ENCODE measurements at places on chromosomes 4 and X.
A peak's percentile ranks its signal among the peaks of the same experiment; 100 is the strongest.

DNA sequence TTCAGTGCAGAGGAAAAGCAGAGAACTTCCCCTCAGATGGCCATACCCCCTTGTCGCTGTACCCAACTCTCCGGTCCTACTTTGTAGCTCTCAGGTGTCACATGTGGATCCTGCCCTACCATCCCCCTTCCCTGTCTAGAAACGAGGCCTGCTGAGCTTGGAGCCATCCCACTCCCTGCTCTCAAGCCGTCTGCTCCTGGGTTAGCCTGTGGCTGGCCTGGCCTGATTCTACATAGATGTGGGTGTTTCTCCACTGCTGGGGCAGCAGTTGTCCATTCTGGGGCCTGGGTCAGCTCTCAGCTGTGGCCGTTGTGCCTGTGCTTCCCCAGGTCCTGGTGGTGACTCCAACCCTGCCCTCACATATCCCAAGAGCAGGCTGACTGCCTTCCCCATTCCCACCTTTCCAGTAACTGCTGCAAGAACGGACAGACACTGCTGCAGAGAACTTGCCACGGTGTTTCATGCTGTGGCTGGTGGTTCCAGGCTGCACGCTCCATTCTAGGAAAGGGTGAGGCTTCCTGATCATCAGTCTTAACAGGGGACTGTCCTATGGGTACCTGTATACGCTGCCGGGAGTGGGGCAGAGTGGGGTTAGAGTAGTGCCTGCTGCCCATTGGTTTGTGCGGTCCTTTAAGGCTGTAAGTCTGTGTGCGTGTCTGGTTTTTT, 3.6 kb downstream of the IL9R start:
- no peak for DNase-seq

GRCh38 chr4:139530833-139531427, 25.1 kb downstream of the SETD7 start:
- DNase-seq = peak; percentile 28

- DNase-seq = no peak
Observed at GRCh38 chr4:31877429-31877828, 1157.3 kb downstream of the PCDH7 start.

GRCh38 chrX:65607070-65607742, 60.2 kb upstream of the MSN start:
- DNase-seq = no peak

GRCh38 chr4:154911097-154911496, 130.0 kb downstream of the RBM46 start:
- no peak for DNase-seq

DNA sequence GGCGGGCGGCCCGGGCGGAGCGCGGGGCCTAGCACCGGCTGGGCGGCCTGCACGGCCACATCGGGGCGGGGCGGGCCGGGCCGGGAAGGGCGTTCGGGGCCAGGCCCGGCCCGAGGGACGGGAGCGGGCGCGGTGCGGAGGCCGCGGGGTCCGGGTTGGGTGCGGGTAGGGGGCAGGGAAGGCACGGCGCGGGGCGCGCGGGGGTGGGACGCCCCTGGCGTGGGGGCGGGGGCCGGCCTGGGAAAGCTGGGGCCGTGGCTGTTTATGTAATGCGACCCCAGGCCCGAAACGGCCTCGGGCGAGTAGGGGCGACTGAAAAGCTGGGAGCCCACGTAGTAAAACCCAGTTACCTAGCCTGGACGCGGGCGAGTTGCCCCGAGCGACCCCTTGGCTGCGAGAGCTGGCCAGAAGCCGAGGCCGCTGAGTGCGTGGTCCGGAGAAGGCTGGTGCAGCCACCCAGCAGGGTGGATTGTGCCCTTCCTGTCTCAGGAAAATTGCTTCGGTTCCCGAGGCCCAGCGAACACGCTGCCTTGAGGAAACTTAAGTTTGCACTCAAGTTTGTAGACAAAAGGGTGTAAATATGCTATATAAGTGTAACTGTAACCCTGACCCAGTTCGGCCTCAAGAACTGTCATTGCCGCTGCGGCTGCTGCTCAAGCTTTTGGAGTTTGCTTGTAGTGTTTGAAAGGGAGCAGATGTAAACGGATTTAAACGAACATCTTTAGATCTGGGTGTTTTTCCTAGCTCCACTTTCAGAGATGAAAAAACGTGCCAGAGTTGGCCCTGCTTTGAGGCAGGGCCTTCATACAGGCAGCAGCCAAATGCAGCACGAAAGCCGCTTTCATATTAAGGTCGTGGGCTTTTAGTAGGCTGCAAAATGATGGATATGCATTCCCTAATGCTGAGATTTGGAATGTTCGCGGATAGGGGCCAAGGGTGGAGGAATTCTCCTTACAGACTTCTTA, 674 bp downstream of the SEC24B start:
- DNase-seq = no peak

GRCh38 chr4:5165420-5166369, 114.4 kb downstream of the STK32B start:
- no peak for DNase-seq

- DNase-seq = no peak
Observed at GRCh38 chr4:86448871-86449270, 89.0 kb upstream of the MAPK10 start.

DNA sequence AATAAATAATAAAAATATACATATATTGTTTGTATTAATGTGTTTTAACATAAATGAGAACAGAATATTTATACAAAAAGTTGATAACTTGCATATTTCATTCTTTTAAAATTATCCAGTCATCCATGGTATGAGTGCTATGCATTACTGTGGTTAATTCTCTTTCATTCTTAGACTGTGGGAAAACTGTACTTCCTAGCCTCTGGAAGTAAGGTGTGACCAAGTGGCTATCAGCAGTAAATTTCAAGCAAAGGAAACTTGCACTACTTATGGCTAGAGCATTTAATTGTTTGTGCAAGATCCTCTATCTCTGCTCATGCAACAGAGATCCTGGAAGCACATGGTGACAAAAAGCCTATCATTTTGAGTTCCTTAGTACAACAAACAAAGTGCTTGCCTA, 1054.5 kb upstream of the PABPC4L start:
- DNase-seq = no peak

DNA sequence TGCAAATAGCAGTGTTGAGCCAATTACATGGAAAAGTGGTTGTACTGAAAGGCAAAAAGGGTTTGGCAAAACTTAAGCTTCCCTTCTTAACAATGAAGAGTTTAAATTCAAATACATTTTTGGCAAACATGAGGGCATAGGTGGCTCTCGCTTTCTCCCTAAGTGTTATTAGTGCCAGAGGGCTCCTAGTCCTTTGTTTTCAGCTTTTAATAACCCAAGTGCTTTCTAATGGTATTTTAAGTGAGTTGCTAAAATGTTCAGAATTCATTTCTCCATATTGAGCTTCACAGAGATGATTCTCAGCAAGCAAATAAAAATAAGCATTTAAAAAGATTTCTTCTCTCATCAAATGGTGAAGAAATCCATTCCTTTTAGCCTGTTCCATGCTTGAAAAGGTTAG, 123.7 kb downstream of the HS6ST2 start:
- no peak for DNase-seq

DNA sequence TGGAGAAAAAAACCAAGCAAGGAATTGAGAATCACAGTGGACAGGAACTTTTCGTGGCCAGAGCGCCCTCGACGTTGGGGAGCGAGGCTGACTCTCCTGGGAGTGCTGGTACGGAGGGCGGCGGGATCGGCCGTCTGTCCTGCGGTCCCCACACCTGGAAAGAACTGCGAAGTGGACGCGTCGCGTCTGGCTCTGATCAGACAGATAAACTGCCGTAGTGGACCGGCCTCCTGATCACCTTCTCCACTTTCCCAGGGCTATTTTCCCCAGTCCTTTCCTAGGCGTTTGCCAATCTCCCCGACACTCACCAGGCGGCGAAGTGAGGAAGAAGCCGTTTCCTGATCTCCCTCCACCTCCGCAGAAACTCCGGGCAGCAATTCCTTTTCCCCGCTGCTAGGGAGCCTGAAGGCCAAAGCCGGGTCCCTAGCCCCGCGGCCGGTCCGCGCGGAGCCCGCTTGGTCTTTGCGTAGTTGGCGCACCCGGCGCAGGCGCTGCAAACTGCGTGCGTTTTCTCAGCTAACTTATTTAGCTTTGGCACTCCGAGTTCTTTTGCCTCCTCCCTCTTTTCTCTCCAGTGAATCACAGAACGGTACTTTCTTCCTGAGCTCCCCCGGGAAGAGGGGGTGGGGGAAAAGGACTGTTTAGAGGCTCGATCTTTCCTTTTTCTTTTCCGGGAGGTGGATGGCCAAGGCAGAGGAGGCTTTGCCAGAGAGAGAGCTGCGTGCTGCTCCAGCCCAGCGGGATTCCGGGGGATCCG, at the start of gene ARSJ:
TSS of gene ARSJ (minus strand) at position 500 of the 757 bp plus-strand sequence. CDS start 813 bp downstream, outside the sequence.
- DNase-seq = no peak

DNA sequence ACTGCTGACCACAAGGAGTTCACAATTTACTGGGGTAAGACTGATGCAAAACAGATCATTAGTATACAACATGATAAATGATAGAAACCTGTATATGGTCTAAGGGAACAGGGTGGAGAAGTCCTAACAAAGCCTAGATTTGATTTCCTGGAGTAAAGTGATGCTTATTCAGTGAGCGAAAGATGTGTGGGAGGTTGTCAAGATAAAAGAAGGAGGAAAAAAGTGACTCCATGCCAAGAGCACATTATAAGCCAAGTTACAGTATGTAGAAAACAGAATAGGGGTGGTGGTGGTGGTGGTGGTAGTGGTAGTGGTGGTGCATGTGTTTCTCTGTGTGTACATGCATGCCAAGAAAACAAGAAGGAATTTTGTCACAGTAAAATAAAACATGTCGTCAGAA, 325.2 kb downstream of the MAPK10 start:
- no peak for DNase-seq

DNA sequence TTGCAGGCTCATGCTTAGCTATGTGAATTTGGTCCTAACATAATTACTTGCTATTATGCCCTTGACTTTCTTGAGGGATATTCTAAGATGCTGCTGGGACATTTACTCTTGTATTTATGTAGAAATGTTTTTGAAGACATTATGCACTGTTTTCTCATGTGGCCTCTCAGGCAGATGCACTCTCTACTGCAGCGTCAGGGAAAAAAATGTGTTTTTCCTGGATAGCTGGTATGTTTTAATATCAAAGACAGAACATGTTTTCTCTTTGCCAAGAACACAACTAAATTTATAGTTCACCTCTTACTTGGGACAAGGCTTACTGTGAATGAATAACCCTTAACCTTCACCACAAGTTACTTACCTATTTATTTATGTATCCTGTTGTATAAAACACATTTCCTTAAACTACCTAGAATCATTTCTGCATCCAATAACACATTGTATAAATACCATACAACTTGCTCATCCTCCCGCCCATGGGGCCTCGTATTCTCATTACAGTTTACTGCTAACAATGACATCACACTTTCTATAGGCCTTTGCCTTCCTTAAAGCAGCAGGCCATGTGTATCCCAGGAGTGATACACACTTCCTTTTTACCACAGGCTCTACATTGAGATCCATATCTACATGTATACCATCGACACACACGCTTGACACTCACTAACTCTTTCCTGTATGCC, 178.7 kb downstream of the SLIT2 start:
- no peak for DNase-seq

DNA sequence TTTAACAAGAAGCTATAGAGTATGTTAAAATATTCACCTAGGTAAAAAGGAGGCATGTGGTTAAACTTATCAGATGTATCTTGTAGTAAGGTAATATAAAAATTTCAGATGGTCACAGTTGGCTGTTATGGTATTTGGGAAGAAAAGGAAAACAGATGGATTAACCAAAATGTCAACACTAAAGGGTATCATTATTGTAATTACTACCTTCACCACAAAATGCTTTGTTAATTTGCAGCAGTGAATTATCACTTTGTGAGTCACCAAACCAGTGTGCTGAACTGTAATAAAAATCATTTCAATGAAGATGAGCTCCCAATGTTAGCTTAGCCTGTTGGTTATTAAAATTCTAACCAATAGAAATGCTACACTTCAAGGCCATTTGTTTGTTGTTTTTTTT, 233.9 kb downstream of the RPA4 start:
- no peak for DNase-seq

- no peak for DNase-seq
Observed at GRCh38 chr4:118881512-118882146, 7.0 kb upstream of the SYNPO2 start.

- DNase-seq = no peak
Observed at GRCh38 chrX:150627957-150628356, 59.5 kb downstream of the MTM1 start.

- no peak for DNase-seq
Observed at GRCh38 chr4:159296061-159296460, 193.2 kb downstream of the RAPGEF2 start.

DNA sequence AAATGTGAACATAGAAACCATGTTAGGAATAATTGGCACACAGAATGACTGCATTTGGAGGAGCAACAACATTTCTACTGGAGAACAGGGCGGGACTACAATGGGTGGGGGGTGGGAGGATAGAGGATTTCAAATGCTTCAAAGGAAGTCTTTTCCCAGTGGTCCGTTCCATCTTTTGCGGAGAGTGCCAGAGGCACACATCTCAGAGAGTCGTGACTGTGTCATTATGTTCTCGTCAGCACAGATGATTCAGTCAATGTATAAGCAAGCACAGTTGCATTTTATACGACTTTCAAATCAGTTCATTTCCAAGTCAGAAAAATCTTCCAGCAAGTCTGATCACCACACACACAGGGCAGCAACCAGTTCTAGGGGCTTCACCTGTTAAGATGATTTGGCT, 22.7 kb upstream of the GPR50 start:
- DNase-seq = no peak

- no peak for DNase-seq
Observed at GRCh38 chr4:173091362-173091761, 77.2 kb upstream of the GALNT7 start.

GRCh38 chrX:8413279-8413678, 51.4 kb upstream of the VCX3B start:
- no peak for DNase-seq

- DNase-seq = no peak
Observed at GRCh38 chr4:128853741-128854140, 44.2 kb downstream of the JADE1 start.

DNA sequence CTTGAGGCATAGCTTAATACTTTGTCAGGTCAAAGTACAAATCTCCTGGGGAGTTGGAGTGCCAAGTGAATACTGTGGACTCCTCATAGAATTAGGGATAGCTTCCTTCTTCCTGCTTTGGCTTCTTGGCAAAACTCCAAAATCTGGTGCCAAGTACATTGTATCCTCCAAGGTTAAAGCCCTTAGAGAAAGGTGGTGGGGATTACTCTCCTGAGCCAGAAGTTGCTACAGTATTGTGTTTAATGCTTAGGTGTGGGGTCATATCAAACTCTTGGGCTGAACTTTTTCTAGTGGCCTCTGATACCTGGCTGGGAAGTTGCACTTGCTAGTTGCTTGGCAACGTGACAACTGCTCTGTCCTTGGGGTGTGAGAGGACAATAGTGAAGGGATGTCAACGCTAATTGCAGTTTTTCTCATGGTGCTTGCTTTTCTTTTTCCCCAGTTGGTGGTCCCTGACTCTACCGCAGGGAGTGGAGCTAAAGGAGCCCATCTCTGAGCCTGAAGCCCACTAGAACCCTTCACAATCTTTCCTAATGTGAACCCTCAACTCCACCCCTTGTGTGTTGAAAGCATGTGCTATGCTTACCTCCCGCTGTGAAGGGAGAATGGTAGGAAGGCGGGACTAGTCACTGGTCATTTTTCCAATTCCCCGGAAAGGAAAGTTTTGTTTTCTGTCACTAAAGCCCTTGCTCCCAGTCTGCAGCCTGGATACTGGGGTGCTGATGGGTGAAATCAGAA, 35.5 kb downstream of the DLG3 start:
- DNase-seq = no peak

- DNase-seq = no peak
Observed at GRCh38 chr4:15683143-15683495, 1.5 kb downstream of the FAM200B start.

- DNase-seq = no peak
Observed at GRCh38 chr4:156898373-156899117, 73.1 kb downstream of the PDGFC start.
